ENCODE measurements at places on chromosomes 7 and 10. TPM values are rescaled to one million over a fixed set of nuclear protein-coding genes. Genes with fewer than 3 reads are reported as not detected.
A peak's percentile ranks its signal among the peaks of the same experiment; 100 is the strongest.

Gene OR2A5
- total RNA-seq: not detected

Gene LEP
- total RNA-seq: not detected

Gene KMT2E
- total RNA-seq: 126 TPM

GRCh38 chr7:37698276-37698675 is 14.7 kb downstream of the GPR141 start:
- peaks cover 2% of the 10 kb centered on the region for H3K27me3 ChIP-seq
- peaks cover 15% of the 10 kb centered on the region for H3K4me1 ChIP-seq
- H3K27ac ChIP-seq: no peak overlapping the region

DNA sequence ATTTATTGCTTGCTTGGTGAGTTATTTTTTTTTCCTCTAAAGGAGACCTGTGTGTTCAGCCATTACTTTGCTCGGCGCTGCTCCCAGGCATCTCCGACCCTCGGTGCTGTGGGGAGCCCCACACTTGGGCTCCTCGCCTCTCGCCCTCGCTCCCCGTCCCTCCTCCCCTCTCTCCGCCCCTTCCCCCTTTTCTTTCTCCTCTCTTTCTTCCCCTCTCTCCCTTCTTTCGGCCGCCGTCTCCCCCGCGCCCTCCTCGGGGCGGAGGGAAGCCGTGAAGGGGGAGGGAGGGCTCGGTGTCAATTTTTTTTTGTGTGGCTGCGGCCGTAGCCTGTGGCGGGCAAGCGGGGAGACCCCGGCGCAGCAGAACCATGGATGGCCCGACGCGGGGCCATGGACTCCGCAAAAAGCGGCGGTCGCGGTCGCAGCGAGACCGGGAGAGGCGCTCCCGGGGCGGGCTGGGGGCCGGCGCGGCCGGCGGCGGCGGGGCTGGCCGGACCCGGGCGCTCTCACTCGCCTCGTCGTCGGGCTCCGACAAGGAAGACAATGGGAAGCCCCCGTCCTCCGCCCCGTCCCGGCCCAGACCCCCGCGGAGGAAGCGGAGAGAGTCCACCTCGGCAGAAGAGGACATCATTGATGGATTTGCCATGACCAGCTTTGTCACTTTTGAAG is 1.1 kb downstream of the AUTS2 start:
- peak overlapping the region; percentile 99 for H3K27ac ChIP-seq
- no peaks in the 10 kb centered on the region for H3K4me1 ChIP-seq
- H3K4me3 ChIP-seq: peak overlapping the region; percentile 92
- peak; percentile 64 for DNase-seq
- H3K27me3 ChIP-seq: peaks cover 15% of the 10 kb centered on the region

- no peak overlapping the region for H3K4me3 ChIP-seq
- no peaks in the 10 kb centered on the region for H3K36me3 ChIP-seq
- no peak for DNase-seq
- H3K4me1 ChIP-seq: peaks cover 60% of the 10 kb centered on the region
Measured at GRCh38 chr7:69780379-69780778, 182.1 kb downstream of the AUTS2 start.
